Caco-2 (cell line): ENCODE measurements at places on chromosomes 7 and 10. TPM values are rescaled to one million over a fixed set of nuclear protein-coding genes. Genes with fewer than 3 reads are reported as not detected.
A peak's percentile ranks its signal among the peaks of the same experiment; 100 is the strongest.

RPEL1 gene
- 0.21 TPM in 1 of 2 replicates, not detected in the other for total RNA-seq

ACHE gene
- 16.5 and 19.0 TPM in 2 replicates for total RNA-seq

NRCAM gene
- total RNA-seq, result 85.7 and 96.2 TPM in 2 replicates

TMEM270 gene
- not detected in 2 replicates for total RNA-seq

GRCh38 chr7:99579956-99580777, 17.9 kb upstream of the TMEM225B start:
- no peaks in the 10 kb centered on the region for H3K27me3 ChIP-seq
- H3K4me1 ChIP-seq, result no peaks in the 10 kb centered on the region
- no peak overlapping the region for H3K27ac ChIP-seq

DNA sequence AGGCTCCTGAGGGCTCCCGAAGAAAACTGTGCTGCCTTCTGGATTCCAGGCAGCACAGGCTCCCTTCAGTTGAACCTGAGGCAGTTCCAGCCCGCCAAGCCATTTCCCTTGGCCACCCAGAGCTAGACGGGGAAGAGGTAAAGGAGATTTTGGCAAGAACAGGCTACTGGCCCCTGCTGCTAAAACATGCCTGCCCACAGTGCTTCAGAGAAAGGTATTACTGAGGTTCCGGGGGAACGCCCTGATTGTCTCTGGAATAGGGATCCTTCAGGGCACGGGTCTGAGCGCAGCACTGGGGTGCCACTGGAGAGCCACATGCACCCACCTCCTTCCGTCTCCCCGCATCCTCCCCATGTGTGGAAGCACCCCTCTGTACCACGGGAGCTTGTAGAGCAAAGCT, 247.4 kb downstream of the BAMBI start:
- no peak for DNase-seq
- no peaks in the 10 kb centered on the region for H3K27me3 ChIP-seq
- H3K36me3 ChIP-seq, result 0 out of 2 replicates have a peak, but pooled peaks cover 1% of the 10 kb centered on the region
- no peak overlapping the region for H3K4me3 ChIP-seq
- peak overlapping the region; percentile 15 for H3K27ac ChIP-seq

LBX1 gene
- not detected in 2 replicates for total RNA-seq

- H3K4me3 ChIP-seq, result no peak overlapping the region
- DNase-seq, result no peak
- no peaks in the 10 kb centered on the region for H3K4me1 ChIP-seq
- no peaks in the 10 kb centered on the region for H3K27me3 ChIP-seq
- H3K27ac ChIP-seq, result no peak overlapping the region
- no peaks in the 10 kb centered on the region for H3K36me3 ChIP-seq
Observed at GRCh38 chr7:152537639-152538038, 101.8 kb upstream of the KMT2C start.
